ENCODE measurements at places on chromosomes 12 and 14.

GRCh38 chr12:91565246-91565645, 382.6 kb upstream of the DCN start:
- no peak for DNase-seq

- no peak for DNase-seq
Observed at GRCh38 chr12:45244561-45245343, 28.9 kb downstream of the ANO6 start.

DNA sequence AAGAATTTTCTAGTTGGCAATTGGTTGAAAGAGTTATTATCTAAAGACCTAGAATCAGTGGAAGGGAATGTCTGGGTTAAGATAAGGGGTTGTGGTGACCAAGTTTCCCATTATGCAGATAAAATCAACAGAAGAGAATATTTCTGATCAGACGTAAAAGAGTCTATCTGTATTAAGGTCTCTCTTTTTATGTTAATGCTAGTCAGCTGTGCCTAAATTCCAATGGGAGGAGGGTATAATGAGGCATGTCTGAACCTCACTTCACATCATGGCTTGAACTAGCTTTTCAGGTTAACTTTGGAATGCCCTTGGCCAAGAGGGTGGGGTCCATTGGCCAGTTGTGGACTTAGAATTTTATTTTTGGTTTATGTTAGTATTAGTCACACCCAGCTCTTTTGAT, 34.3 kb upstream of the CHST11 start:
- no peak for DNase-seq

DNA sequence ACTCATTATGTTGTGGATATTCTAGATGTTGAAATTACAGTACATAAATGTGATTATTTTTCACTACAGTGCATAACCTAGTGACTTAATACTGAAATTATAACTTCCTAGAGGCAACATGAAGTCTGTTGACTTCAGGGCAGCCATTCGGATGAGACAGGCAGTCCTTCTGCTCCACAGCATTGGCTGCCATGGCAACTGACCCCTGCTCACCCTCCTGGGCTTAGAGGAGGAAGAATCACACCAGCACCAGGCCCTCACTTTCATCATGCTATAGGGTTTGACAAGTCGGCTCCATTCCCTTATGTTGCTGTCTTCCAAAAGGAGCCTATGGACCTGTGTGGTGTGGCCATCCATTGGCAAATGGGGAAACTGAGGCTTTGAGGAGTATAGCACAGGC, 233.5 kb upstream of the TMEM132C start:
- DNase-seq, result no peak

DNA sequence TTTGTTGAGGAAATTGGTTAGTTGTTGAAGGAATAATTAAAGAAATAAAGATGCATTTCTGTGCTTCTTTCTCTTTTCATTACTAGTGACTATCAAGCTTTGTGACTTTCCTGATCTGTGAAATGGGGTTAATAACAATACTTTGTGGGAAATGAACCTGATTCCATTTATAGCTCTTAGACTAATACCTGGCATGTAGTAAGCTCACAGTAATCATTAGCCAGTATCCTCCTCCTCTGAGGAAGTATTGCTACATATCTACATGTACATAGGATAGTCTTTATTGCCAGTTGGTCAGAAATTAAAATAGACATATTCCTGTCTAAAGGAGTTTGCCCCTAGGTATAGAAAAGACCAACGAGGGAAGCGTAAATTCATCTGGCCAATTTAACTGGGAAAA, 1.8 kb upstream of the CCDC198 start:
- no peak for DNase-seq

GRCh38 chr12:109084425-109084824, 8.8 kb downstream of the ALKBH2 start:
- DNase-seq, result no peak

DNA sequence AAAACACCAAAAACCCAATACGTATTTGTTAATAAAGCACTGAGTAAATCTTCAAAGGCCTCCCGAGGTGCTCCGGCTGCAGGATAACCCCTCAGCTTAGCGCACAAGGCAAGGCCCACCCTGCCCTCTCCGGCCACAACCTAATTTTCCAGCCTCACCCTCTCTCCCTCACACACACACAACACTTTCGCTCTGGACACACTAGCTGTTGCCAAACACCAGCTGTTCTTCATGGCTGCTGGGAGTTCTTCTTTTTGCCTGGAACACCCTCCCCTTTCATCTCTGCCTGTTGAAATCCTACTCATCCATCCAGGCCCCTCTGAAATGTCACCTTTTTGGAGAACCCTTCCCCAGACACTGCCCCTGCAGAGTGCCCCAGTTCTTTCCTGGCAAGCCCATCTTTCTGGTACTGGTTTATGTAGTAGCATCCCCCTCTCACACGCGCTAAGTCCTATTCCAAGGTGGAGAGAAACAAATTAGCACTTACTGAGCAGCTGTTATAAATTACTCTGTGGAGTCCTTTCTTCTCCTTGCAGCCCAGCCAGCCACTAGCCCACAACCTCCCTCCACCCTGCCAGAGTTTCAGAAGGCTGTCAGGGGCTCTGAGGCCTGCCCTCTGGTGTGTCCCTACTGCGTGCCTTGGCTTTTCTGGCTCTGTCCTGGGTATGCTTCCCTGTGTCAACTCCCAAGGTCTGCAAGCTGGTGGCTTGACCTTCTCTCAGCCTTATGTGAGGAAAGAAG, 805 bp upstream of the CRACR2A start:
- DNase-seq, result no peak

DNA sequence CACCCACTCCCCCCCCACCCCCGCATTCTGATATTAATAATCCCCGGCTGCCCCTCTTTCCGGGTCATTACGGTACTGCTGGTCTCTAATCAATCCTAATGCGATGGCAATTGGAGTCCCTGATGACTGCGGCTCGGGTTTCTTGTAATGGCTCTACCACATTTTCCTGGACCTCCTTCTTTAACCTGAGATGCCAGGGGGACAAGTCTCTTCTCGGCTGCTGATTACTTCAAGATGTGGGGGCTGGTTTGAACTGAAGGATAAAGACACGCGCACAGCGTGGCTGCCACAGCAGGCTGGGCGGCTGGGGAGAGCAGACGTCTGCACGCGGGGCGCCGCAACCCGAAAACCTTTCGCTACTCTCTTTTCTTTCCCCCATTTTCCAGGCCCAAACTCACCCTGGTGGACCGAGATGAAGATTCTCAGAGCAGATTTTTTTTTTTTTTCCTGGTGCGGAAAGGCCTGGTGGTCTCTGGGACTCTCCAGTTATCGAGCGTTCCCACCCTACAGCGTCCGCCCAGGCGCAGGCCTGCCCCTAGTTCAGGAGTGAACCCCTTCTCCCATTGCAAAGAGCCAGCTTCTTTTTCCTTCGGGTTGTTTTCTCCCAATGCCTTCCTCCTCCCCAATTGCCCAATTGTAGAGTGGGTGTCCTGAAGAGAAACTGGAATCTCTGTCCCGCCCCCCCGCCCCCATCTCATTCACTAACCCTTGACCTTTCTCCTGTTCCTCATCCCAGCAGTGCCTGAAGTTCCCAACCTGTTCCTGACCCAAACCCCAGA, 6.0 kb upstream of the SIX1 start:
- DNase-seq, result peak; percentile 72

DNA sequence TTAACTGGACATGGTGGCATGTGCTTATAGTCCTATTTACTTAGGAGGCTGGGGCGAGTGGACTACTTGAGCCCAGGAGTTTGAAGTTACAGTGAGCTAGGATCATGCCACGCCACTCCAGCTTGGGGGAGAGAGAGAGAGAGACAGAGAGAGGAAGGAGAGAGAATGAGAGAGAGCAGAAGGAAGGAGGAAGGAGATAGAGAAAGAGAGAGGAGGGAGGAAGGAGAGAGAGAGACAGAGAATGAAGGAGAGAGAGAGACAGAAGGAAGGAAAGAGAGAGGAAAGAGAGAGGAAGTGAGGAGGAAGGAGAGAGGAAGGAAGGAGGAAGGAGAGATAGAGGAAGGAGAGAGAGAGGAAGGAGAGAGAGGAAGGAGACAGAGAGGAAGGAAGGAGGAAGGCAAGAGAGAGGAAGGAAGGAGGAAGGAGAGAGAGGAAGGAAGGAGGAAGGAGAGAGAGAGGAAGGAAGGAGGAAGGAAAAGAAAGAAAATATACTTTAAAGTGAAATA, 93.5 kb upstream of the PTPRB start:
- no peak for DNase-seq

DNA sequence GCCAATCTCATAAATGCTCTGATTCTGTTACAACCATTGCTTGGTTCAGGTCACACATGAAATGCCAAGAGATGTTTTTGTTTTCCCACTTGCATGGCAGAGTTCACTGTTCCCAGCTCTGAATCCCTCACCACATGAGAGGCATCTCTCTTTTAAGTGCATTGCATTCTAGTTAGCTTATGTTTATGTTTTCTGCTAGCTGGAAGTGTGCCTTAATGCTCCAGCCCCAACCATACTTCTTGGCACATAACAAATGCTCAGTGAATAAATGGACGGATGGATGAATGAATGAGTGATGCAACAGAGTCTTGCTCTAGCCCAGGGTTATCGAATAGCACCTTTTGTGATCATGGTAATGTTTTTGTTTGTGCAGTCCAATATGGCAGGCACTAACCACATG, 197.3 kb downstream of the PPM1H start:
- no peak for DNase-seq

DNA sequence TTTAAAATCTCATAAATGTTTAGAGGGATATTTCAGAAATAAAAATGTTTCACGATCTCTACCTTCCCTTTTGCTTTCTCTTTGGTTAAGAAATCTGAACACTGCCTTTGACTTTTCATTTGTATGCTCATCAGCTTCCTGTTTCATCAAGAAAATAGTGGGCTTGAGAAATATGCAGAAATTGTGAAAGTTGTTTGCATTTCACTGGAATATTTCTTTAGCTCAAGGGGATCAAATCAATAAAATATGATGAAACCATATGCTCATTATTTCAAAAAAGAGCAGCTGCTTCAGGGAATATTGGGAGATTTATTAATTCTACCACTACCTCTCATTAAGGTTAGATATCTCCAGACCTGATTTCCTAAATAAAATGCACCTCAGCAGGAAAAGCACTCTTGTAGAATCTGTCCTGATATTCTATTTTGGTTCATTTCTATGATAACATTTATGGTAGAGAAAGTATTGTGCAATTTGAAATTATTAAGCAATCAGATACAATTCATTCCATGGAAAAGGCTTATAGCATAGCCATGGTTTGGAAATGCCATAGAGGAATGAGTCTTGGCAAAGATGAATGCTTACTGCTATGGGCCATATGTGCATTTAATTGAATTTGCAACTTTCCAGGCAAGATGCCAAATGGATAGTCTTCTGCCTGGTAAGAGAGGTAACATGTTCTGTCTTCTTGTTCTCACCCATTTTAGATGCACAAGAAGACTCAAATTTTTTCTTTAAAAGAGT, 212.6 kb upstream of the SLC16A7 start:
- DNase-seq, result no peak

DNA sequence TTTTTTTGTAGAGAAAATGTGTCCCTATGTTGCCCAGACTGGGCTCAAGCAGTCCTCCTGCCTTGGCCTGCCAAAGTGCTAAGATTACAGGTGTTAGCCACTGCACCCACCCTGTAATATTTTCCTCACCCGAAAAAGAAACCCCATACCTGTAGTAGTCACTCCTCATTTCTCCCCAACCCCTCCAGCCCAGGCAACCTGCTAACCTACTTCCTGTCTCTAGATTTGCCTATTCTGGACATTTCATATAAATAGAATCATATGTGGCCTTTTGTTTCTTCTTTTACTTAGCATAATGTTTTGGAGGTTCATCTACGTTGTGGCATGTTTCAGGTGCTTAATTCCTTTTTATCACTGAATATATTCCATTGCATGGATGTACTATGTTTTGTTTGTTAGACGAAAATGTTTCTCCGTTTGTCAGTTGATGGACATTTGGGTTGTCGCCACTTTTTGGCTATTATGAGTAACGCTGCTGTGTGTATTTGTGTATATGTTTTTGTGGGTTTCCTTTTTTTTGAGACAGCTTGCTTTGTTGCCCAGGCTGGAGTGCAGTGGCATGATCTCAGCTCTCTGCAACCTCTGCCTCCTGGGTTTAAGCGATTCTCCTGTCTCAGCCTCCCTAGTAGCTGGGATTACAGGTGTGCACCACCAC, 6.2 kb downstream of the ANKRD13A start:
- DNase-seq, result no peak

- DNase-seq, result no peak
Observed at GRCh38 chr12:106926657-106927056, 29.1 kb upstream of the TMEM263 start.

GRCh38 chr12:1763153-1763552, 57.2 kb upstream of the LRTM2 start:
- no peak for DNase-seq

GRCh38 chr14:29042551-29042950, 276.0 kb downstream of the FOXG1 start:
- DNase-seq, result no peak

DNA sequence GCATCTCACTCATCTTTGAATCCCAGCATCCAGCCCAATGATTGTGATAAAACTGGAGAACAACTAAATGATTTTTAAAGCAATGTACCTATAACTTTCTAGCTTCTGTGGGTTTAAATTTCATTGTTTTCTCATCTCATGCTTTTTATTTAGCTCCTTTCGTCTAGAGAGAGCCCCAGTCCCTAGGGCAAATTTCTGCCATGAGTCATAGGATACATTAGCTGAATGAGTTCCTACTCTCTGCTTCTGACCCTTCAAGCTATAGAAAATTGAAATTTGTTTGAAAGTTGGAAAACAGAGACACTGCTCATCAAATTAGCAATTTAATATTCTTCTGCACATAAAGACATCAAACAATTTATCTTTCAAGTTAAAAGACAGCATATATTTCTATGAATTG, 113.9 kb downstream of the KIF21A start:
- DNase-seq, result no peak

DNA sequence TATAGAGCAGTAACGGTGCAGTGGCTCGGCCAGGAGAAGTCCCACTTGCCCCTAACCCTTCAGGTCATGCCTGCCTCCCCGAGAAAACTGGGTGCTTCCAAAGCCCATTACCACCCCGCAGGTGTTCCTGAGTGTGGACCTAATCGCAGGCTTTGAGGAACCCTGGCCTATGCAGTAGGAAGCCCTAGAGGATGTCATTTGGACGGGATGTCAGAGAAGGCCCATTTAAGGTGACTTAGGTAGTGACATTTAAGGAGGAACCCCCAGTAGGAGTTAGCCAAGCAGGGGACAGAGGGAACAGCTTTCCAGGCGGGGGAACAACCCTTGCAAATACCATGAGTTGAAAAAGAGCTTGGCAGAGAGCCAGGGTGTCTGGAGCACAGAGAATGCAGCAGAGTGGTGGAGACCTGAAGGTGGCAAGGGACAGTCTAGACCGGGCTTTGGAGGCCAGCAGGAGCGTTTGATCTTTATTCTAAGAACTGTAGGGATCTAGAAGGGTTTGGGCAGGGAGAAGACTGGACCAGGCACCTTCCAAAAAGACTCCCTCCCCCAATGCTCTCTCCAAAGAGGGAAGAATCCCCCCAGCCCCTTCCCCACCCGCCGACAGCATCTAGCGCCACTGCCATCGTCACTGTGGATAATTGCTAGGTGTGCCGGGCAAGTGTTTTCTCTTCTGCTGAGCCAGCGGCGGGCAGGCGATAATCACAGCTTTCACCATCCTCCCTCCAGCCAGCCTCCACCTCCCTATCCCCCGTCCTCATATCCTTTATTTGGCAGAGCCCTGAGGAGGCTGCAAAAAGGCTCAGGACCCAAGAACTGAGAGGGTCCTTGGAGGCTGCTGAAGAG, 33.3 kb upstream of the BEGAIN start:
- DNase-seq, result no peak

Data from NCI-H187 treated with DMSO at 0.1 percent for 48 hours (cell line).